ENCODE measurements at places on chromosomes 7 and 10.

GRCh38 chr10:72056113-72056512 is 32.2 kb downstream of the SPOCK2 start:
- no peak for DNase-seq

- DNase-seq: peak; percentile 13
These were observed 46.1 kb upstream of the ZMIZ1 start for GRCh38 chr10:79022565-79023230.

DNA sequence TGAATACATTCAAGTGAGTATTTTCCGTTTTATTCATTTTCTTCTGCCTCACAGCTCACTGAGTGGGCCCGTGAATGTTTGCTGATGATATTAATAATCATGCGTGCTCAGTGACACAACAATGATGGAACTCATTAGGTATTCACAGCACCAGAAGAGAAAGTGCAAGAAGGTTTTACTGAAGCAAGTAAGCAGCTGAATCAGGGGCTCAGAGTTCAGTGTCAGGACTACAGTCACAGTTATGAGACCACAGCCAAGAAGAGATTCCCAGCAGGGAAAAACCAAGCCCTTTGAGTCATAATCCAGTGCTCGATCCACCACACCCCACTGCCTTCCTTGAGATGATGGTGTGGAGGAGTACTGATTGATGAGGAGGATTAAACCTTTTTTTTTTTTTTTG is 247.4 kb downstream of the KIAA1217 start:
- DNase-seq: no peak

GRCh38 chr10:63256009-63256773 is 123.1 kb downstream of the NRBF2 start:
- DNase-seq: no peak

- no peak for DNase-seq
These were observed 29.4 kb downstream of the ENTPD1 start for GRCh38 chr10:95785317-95785716.

DNA sequence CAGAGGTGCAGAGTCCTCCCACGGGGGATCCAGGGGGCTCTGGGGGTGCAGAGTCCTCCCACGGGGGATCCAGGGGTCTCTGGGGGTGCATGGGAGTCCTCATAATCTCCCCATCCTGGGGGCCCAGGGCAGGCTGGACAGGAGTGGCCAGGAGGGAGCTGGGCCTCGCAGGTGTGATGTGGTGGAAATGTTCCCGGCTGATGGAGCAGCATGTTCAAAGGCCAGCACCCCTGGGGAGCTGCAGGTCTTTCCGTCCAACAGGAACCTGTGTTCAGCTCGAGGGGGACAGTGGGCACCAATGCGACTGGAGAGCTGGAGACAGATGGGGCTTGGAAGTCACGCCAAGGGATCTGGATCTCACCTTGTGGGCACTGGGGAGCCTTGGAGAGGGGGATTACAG is 38.5 kb upstream of the PSMG3 start:
- no peak for DNase-seq

- no peak for DNase-seq
These were observed 7.8 kb downstream of the ATP6V0E2 start for GRCh38 chr7:149881328-149882247.

- DNase-seq: no peak
These were observed 39.7 kb upstream of the NMT2 start for GRCh38 chr10:15208221-15208620.

- peak; percentile 79 for DNase-seq
These were observed 94.0 kb downstream of the GRK5 start for GRCh38 chr10:119301397-119301796.

DNA sequence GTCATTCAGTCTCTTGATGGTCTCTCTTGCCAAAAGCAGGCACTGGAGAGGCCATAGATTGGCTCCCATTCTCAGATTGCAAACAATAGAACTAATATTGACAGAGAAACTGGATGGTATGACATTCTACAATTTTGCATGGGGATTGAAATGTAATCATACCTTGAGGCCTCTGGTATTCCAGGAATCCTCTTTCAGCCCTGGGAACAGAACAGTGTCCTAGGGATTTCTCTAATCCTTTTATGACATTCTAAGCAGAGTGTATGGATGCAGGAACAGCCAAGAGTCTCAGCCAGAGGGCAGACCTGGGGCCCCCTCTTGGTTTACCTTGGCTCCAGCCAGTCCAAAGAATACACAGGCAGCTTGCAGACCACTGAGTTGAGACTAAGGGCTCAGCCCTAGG is 206.4 kb downstream of the KCNMA1 start:
- DNase-seq: no peak

DNA sequence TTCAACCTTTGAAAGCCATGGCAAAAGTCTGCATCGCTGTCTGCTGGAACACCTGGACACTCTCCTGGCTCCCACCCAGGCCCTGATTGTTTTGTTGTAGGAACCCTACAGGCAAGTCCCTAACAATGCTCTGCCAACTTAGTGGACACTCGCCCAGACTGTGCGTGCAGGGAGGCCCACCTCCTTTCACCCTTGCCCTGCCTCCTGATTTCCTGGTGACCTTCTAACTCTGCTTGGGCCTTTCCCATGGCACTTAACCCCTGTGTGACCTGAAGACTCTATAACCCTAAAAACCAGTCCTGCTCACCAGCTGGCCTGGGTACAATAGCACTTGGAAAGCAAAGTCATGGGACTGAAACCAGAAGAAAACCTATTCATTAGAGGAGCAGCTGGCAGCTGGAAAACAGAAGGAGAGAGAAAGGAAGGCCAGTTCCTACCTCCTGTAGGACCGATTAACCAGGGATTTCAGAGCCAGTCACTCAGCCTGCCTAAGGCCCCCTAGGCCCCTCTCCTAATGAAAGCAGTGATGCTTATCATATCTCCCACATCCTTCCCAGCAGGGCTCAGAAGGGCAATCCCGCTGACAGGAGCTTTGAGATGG is 82.7 kb upstream of the KMT2E start:
- DNase-seq: no peak

- DNase-seq: no peak
These were observed 45.5 kb downstream of the AOC1 start for GRCh38 chr7:150897502-150898474.

DNA sequence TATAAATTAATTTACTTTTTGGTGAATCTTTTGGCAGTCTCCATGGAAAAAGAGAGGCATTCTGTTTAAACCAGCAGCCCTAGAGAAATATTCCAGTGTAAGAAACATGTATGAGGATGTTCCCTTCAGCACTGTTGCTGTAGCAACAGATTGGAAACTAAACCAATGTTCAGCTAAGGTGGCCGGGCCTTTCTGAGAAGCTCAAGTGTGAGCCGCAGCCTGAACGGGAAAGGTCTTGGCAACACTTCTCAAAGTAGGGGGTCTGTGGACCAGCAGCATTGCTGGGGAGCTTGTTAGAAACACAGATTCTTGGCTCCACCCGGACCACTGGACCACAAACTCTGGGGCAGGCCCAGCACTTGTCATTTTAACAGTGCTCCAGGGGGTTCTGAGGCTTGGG is 36.2 kb downstream of the RAMP3 start:
- DNase-seq: no peak

DNA sequence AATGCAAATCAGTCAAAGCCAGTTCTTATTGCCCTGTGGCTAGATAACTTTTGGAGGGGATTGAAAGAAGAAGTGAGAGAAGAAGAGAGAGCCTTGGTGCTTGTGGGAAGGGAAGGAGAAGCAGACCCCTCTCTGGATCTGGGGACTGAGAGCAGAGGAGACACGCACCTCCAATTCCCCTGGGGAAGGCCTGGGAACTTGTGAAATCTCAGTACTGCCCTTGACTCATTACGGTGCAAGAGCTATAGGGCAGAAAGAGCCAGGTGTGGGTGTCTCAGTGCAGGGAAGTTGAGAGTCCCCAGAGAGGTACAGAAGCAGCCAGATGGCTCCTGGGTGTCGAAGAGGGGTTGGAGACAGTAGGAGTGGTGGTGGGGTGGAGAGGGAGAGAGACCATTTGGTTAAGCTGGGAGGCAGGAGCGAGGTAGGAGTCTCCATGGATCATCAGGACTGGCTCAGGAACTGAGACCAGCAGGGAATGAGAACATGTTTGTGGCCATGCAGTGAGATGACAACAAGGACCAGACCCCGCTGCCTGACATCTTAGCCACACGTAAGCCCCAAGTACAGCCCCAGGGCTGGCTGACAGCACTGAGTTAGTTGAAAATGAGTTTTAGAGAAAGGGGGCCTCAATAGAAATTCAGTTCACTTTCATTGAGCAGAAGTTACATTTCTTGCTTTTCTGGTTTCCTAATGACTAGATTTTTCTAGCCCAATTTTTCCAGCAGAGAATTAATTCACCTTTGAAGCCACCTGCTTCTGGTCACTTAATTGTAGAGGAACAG is 238.2 kb downstream of the BUB3 start:
- DNase-seq: no peak

DNA sequence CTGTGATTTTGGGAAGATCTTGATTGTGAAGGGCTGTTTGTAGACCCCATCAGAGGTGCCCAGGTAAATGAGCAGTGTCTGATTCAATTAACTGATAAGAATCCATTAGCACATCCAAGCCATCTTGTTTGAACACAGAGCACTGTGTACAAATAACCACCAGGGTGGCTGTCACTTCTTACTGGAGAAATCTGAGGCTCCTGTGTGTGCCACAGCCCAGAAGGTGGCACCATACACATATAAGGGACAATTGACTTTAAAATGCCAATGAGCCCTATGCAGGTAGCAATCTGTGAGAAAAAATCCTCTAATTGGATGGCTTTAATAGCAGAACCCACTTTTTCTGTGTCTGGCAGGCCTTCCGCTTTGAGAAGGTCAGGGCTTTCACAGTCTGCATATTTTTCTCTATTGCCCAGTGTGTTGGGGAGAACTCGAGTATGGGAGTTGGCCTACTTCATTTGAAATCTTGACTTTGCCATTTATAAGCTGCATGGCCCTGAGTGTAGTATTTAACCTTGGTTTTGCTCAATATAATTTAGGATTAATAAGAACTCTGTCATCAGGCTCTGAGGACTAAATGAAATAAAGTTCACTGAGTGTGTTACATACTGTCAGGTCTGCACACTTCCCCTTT is 517.4 kb downstream of the CCSER2 start:
- DNase-seq: no peak

- peak; percentile 81 for DNase-seq
These were observed 46.9 kb downstream of the AHCYL2 start for GRCh38 chr7:129271500-129272355.

GRCh38 chr10:30606313-30606712 is 23.2 kb downstream of the LYZL2 start:
- DNase-seq: no peak

GRCh38 chr7:1844336-1844950 is 174.4 kb downstream of the ELFN1 start:
- DNase-seq: no peak

DNA sequence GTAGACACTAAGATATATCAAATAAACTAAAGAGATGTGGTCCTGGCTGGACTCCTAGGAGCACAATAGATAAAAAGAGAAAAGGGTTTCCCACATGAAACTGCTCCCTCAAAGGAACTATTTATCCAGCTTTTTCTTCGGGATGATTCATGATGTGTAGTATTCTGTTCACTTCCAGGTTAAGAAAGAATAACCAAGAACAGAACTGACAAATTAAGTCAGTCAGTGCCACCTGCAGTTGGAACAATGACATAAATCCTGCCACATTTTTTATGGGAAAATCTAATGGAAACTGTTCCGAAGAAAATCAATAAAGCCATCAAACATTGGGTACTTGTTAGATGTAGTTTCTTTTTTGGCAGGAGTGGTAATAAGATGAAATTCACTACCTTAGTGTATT is 87.1 kb downstream of the POLR1F start:
- no peak for DNase-seq

- no peak for DNase-seq
These were observed 6.2 kb upstream of the MSMB start for GRCh38 chr10:46052057-46052790.

DNA sequence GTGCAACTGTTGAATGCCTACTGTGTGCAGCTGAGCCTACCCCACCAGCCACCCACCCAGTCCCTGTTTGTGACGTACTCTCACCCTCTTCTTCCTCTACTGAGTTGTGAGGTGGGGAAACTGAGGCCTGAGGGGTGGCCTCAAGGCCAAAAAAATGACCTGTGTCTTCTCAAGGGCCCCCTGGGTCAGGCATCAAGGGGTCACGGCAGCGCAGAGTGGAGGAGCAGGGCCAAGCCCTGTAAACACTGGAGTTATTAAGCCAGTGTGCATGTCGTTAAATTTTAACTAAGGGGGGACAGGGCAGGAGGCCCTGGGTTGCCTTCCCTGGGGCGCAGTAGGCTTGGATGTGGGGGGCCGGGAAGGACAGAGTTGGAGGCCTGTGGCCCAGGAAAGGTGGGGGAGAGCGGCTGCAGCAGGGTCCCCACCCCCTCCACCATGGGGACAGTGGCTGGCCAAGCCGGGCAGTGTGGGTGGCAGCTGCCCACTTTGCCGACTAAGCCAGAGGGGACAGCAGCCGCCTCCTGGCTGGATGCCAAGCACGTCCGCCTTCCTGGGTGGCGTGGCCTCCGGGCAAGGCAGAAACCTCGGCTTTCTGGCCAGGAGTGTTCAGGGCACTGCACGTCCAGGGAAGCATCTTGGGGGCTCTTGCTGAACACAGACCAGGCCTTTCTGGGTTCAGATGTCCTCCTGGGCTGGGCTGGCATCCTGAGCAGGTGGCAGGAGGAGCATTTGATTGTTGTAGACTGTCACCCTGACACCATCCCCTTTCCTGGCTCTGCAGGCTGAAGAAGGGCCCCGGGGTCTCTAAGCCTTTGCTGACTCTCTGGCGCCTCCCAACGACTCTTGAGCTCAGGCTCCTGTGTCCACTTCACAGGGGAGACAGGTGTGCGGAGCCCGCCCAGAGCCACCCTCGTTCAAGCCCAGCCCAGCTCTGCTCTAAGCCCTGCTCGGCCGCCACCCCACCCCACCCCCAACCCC is 1.9 kb downstream of the SLC29A4 start:
- DNase-seq: no peak

- DNase-seq: no peak
These were observed 61.6 kb downstream of the KCNMA1 start for GRCh38 chr10:77576007-77576367.

GRCh38 chr7:140242057-140243031 is 65.6 kb upstream of the KDM7A start:
- no peak for DNase-seq

DNA sequence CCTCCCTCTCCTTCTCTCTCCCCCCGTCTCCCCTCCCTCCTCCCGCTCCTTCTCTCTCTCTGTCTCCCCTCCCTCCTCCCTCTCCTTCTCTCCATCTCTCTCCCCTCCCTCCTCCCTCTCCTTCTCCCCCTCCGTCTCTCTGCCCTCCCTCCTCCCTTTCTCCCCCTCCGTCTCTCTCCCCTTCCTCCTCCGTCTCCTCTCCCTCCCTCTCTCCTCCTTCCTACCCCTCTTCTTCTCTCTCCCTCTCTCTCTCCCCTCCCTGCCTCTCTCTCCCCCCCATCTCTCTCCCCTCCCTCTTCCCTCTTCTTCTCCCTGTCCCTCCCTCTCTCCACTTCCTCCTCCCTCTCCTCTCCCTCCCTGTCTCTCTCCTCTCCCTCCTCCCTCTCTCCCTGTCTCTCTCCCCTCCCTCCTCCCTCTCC is 32.2 kb downstream of the AP5Z1 start:
- no peak for DNase-seq

- no peak for DNase-seq
These were observed 472.1 kb upstream of the IGFBP3 start for GRCh38 chr7:46393142-46393541.
